SK-MEL-5 (cell line): ENCODE measurements at places on chromosomes 11 and 22. TPM values are rescaled to one million over a fixed set of nuclear protein-coding genes. Genes with fewer than 3 reads are reported as not detected.

The TNNI2 gene
- not detected in 2 replicates for total RNA-seq

The CFAP68 gene
- total RNA-seq: 39.3 and 40.6 TPM in 2 replicates

The OR2AG1 gene
- not detected in 2 replicates for total RNA-seq

The ELP4 gene
- 18.5 and 21.5 TPM in 2 replicates for total RNA-seq

The ARSA gene
- 17.5 and 20.9 TPM in 2 replicates for total RNA-seq

The MS4A12 gene
- total RNA-seq: not detected in 2 replicates

The PDGFB gene
- 0.05 TPM in 1 of 2 replicates, not detected in the other for total RNA-seq

The PTGDR2 gene
- not detected in 2 replicates for total RNA-seq

The IL10RA gene
- not detected in 2 replicates for total RNA-seq

The CALCA gene
- not detected in 2 replicates for total RNA-seq

The OR8B4 gene
- not detected in 2 replicates for total RNA-seq

The VSIG10L2 gene
- not detected in 2 replicates for total RNA-seq

The MMP7 gene
- not detected in 2 replicates for total RNA-seq

The OR4A16 gene
- total RNA-seq: not detected in 2 replicates
